ENCODE measurements at places on chromosomes 7 and 10. TPM values are rescaled to one million over a fixed set of nuclear protein-coding genes. Genes with fewer than 3 reads are reported as not detected.

The CRTAC1 gene
- total RNA-seq, result 0.91 TPM

The GCK gene
- total RNA-seq, result 4.9 TPM

The CRYGN gene
- total RNA-seq, result 1.0 TPM

The FEZF1 gene
- 12.9 TPM for total RNA-seq

DNA sequence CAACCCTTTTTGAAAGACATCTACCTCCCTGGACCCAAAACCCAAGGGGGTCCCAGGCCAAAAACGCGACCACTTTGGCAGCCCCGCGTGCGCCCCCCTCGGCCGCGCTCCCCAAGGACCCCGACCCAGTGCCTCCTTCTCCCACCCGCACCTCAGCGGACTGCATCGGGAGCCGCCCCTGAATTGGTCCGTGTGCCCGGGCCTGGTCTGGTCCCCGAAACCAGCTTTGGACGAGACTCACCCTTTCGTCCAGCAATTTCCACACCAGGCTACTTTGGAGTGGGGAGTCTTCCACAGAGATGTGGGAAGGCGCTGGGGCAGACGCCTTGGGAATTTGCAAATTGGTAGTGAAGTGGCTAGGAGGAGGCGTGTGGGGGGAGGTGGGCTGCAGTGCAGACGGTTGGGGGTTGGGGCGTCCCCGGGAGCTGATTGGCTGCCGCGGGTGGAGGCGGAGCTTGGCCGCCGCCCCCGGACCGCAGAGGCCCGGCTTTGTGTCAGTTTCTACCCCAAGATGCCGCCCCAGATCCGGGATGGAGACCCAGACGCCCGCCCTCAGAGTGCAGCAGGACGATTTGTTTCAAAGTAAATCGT, 16.9 kb downstream of the TCAF1 start:
- no peak for DNase-seq

GRCh38 chr7:117066668-117067067, 113.4 kb downstream of the ST7 start:
- DNase-seq, result no peak

DNA sequence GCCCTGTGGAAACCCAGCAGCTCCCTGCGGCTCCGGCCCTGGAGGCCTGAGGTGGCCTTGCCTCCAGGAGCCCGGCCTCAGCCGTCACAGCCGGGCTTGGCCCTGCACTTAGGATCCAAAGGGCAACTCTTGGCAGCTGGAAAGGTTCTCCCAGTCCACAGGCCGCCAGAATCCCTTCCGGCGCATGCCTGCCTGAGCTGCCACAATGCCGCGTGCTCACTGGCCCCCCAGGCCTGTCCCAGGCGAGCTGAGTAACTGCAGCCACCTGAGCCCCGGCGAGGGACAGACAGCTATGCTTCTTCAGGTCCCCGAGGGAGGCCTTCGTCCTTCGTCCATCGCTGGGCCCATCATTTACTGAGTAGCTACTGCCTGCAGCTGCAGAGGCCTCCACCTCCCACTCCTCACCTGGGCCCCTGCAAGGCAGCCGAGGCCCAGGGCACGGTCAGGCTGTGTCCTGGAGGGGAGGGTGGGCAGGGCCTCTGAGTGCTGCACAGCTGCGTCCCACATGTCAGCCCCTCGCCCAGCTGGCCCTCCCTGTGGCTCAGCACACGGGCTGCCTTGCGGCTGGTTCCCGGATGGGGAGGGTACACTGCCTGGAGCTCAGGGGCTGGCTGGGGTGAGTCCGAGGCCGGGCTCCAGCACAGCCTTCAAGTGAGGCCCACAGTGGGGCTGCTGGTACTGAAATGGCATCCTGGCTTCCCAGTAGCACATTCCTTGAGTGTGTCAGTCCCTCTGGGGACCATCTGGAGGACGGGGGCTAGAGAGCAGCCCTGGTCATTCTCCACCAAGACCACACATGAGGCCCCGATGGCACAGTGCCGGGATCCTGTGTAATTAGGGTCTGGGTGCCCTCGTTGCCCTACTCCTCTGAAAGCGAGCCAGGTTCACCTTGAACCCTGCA, 172.5 kb downstream of the ELFN1 start:
- DNase-seq, result no peak

- DNase-seq, result peak; percentile 21
Measured at GRCh38 chr10:121668314-121669027, 70.2 kb upstream of the FGFR2 start.

DNA sequence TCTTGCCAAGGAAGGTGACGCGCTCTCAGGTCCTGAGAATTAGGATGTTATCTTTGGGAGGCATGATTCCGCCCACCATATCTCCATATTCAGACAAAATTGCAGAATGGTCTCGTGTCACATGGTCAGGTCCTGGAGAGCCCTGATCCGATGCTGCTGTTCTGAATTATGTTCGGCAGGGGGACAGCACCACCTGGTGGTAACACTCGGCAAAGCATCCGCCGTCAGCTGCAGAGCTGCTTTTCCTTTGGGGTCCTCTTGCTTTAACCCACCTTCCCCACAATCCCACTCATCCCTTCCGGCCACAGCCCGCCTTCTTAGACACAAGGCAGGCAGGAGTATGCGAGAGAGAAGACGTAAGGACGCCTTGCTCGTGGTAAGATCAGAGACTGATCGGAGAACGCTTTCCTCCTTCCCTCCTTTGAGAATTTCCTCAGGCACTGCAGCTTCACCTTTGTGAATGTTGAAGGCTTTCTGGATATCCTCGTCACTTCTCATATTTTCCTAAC, 327.8 kb upstream of the C7orf33 start:
- DNase-seq, result peak; percentile 98

DNA sequence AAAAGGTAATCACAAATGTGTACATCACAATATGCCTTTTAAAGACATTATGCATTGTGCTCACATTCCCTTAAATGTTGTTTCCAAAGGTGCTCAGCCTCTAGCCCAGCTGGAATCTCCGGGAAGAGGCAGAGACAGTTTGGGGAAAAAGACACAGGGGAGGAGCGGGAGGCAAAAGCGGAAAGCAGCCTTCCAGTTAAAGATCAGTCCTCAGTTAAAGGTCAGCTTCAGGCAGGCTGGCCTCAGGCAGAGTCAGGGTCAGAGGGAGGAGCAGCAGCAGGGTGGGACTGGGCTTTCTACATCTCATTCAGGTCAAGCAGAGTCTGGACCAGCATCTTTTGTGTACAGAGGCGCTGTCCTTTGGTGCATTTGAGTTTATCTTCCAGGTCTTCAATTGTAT, 18.6 kb downstream of the ST7 start:
- no peak for DNase-seq

- DNase-seq, result no peak
Measured at GRCh38 chr7:55031075-55031474, 12.3 kb downstream of the EGFR start.

DNA sequence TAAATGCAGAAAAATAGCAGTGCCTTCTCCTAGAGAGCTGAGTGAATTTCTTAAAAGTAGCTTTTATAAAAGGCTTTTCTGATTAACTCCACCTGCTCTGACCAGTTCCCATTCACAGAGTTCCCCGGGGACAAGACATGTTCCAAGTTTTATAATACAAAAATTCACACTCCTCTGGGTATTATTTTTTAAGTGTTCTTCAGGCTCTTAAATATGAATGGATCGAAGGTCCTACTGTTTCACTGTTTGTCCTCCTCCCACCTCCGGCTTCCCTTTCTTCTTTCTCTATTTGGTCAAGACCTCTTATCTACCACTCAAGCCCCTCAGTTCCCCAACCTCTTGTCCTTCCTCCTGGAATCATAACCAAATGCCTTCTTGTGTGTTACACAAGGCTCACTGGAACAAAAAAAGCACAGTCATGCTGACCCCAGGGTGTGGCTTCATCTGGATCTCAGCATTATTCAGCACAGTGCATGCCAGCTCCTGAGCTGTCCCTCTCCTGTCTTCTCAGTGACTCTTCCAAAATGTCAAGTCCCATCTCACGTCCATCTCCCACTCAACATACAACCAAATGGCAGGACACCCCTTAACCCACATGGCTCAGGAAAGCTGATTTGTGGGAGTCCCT, 222.4 kb downstream of the SORCS1 start:
- no peak for DNase-seq

Data from H1 (cell line).